ENCODE measurements at places on chromosomes 1 and 21.

GRCh38 chr1:229993060-229993459 lies 74.0 kb upstream of the GALNT2 start:
- DNase-seq, result no peak

- no peak for DNase-seq
These were observed 13.7 kb downstream of the SPRTN start for GRCh38 chr1:231351816-231352215.

DNA sequence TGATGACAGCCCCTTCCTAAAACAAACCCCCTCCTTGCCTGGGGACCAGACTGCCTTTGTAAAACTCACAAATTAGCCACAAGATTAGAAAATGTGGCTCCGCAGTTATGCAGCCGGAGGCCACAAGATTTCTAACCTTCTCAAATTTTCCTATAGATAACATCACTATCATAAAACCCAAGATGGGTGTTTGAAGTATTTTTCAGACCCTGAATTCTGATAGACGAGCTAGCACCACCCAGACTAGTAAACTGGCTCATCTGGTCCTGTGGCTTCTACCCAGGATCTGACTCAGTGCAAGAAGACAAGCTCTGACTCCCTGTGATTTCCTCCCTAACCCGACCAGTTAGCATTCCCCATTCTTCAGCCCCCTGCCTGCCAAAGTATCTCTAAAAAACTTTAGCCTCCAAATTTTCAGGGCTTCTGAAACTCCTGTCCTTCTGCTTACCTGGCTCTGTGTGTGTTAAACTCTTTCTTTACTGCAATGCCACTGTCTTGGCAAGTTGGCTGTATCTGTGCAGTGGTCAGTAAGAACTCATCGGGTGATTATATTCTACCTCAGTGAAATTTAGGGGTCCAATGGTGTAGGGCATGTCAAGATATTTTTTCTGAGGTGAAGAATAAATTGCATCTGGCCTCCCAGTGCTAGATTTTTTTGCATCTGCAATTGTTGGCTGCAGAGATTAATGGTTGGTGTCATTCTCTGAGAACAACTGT lies 102.1 kb downstream of the S1PR1 start:
- no peak for DNase-seq

DNA sequence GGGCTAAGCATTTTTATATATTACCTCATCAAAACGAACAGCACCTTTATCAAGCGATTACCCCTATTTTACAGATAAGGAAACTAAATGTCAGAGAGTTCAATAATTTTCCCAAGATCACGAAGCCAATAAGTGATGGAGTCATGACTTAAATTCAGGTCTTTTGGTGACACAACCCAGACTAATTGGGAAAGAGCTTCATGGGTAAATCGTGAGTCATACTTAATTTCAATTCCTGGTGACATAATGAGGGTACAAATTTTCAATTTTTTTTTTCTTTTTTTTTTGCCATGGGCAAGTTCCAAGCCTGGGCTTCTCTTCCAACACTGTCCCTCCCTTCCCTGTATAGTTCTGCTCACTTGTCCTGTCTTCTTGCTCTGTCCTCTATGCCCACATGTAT lies 30.1 kb upstream of the IL10 start:
- no peak for DNase-seq

- no peak for DNase-seq
These were observed 107.0 kb upstream of the NGF start for GRCh38 chr1:115445090-115445489.

GRCh38 chr1:246066573-246066972 lies 440.5 kb downstream of the SMYD3 start:
- no peak for DNase-seq

DNA sequence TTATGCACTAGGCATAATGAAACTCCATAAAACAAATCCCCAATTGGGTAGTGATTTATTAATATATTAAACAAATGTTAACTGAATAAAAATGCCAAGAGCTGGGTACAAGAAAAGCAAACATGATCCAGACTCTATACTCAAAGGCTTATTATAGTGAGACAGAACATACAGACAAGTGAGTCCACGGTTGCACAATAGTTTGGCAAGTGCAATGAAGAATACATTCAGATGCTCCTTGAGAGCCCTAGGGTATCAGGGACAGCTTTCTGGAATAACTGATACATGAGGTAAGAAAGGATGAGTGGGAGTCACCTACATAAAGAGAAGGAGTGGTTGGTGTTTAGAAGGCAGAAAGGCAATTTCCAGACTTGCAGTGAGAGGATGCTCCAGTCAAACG lies 85.1 kb downstream of the VAV3 start:
- no peak for DNase-seq

DNA sequence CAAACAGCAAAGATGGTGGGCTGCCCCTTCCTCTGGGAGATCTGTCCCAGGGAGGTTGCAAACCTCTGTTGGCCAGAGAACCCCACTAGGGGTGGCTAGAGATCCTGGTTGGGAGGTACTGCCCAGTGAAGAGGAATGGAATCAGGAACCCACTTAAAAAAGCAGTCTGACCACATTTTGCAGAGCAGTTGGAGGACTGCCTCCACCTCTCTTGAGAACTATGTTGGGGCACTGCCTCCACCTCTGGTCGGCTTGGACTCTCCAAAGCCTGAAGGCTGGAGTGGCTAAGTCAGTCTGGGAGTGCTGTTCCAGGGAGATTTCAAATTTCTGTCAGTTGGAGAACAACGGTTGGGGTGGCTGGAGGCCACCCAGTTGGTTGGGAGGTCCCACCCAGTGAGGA lies 58.6 kb downstream of the TNFSF4 start:
- no peak for DNase-seq

DNA sequence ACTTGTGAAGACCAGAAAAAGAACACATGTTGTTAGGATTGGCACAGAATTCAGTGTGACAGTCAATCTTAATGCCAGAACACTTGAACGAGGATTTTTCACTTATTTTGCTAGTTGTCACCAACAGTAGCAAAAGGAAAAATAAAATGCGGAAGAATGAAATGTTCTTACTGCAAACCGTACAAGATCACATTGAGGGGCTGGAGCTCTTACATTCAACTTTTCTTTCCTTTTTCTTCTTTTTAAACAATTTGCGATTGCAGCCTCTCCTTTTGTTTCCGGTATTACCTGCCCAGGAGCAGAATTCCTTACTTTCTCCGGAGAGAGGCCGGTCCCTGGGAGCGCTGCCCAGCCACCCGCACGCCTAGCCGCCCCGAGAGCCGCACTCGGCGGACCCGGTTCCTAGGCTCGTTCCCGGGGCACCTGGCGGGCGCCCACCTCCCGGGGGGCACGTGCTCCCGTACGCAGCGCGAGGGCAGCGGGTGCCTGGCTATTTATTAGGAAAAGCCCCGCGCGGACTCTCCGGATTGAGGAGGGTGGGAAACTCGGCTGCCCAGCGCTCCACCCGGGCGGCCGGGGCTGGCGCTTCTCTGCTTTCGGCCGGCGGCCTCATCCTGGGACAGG lies 1.2 kb upstream of the CAMTA1 start:
- no peak for DNase-seq

GRCh38 chr21:39579734-39580332 lies 32.9 kb upstream of the B3GALT5 start:
- DNase-seq, result no peak

- DNase-seq, result no peak
These were observed 294.7 kb upstream of the VAMP3 start for GRCh38 chr1:7476402-7476801.

GRCh38 chr1:173661271-173661670 lies 8.4 kb downstream of the ANKRD45 start:
- DNase-seq, result no peak

DNA sequence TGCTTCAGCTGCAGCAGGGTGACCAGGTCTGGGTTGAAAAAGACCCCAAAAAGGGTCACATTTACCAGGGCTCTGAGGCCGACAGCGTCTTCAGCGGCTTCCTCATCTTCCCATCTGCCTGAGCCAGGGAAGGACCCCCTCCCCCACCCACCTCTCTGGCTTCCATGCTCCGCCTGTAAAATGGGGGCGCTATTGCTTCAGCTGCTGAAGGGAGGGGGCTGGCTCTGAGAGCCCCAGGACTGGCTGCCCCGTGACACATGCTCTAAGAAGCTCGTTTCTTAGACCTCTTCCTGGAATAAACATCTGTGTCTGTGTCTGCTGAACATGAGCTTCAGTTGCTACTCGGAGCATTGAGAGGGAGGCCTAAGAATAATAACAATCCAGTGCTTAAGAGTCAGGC lies 2.9 kb downstream of the C1QA start:
- no peak for DNase-seq

DNA sequence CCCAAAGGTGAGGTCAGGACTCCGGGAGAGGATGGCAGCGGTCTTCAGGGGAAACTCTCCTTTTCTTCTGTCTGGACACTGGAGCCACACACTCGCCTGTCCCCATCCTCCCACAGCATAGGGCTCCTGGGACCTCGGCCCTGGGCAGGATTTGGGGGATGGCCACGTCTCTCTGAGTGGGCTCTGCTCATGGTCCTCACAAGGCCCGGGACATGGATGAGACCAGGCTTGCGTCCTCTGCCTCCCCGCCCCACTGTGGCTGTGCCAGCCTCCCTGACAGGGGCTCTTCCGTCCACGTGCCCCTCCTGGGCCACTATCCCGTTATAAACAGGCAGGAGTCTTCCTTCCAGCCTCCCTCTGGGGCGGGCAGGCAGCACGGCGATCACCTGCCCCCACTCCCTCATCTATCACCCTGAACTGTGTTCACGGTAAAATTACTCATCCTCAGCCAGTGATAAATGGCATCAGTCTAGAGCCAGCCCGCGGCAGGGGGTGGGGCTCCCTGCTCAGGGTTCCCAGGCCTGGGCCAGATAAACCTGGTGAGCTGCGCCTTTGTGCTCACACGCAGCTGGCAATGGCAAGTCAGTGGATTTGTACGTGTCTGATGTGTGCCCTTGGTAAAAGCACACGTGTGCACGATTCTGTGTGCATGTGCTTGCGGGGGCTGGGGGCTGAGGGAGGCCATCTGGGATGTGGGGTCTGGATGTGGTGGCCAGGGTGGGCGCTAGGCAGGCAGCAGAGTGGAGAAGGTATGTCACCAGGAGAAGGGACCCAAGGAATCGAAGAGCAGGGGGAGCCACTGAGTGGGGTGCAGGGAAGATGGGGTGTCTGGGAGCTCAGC lies 12.6 kb upstream of the SAMD11 start:
- DNase-seq, result no peak

DNA sequence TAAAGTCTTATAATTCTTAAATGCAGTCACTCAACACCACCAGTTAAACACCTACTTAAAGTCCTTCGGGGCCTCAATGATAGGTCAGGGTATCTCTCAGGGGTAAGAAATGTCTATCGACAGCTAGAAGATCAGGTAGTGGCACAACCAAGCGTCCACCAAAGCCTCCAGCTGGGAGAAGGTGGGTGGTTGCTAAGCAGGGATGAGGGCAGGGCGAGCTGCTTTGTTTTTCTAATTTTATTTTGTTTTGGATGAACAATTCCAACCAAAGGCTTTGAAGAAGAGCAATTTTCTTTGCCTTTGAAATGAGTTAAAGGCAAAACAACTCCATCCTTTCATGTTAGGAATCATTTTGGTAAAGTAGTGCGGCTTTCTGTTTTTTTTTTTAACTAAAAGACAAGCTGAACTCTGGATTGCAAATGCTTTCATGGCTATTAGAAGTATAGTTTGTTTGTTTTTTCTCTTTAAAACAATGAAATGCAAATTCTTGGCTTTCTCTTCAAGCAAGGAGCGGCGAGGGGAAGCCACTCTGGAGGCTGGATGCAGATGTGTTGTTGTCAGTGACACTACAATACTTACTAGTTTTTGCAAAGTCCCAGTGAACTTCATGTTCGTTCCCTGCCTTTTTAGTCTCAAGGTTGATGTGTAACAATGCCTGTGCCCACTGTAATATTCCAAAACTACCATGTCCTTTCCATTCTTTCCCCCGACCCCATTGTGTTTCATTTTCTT lies 106.0 kb downstream of the MRPS6 start:
- DNase-seq, result no peak

- no peak for DNase-seq
These were observed 1.2 kb downstream of the MCOLN3 start for GRCh38 chr1:85047144-85047471.

DNA sequence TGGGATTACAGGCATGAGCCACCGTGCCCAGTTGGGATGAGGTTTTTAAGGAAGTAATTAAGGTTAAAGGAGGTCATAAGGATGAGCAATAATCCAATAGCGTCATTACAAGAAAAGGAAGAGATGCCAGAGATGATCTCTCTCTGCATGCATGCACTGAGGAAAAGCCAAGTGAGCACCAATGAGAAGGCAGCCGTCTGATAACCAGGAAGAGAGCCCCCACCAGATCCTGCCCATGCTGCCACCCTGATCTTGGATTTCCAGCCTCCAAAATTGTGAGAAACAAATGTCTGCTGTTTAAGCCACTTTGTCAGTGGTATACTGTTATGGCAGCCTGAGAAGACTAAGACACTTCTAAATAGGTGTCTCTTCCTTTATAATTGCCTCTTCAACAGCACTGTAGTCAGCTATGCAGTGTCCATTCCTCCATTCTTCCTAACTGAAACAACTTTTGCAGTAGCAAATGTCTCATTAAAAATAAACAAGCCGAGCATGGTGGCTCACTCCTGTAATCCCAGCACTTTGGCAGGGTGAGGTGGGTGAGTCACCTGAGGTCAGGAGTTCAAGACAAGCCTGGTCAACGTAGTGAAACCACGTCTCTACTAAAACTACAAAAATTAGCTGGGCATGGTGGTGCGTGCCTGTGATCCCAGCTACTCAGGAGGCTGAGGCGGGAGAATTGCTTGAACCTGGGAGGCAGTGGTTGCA lies 216.2 kb upstream of the RUNX1 start:
- DNase-seq, result no peak

- DNase-seq, result no peak
These were observed at the start of gene SLC1A7 for GRCh38 chr1:53142226-53142853. TSS of gene SLC1A7 (minus strand) at chr1:53142638. CDS start at chr1:53142449, 189 bp downstream.

GRCh38 chr1:5769146-5769545 lies 223.1 kb downstream of the NPHP4 start:
- no peak for DNase-seq

DNA sequence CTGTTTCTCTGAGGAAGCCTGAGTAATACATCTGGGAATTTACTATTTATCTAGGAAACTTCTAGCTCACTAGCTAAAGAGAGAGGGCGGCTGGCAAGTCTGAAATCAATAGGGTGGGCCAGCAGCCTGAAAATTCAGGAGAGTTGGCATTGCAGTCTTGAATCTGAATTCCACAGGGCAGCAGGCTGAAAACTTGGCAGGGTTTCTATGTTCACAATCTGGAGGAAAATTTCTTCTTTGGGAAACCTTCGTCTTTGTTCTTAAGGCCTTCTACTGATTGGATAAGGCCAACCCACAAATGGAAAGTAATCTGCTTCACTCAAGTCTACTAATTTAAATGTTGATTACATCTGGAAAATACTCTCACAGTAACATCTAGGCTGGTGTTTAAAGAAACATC lies 101.0 kb upstream of the COG2 start:
- no peak for DNase-seq

Data from amygdala (tissue), 56 donors.